Caco-2 (cell line): ENCODE measurements at places on chromosomes 3 and 15.

DNA sequence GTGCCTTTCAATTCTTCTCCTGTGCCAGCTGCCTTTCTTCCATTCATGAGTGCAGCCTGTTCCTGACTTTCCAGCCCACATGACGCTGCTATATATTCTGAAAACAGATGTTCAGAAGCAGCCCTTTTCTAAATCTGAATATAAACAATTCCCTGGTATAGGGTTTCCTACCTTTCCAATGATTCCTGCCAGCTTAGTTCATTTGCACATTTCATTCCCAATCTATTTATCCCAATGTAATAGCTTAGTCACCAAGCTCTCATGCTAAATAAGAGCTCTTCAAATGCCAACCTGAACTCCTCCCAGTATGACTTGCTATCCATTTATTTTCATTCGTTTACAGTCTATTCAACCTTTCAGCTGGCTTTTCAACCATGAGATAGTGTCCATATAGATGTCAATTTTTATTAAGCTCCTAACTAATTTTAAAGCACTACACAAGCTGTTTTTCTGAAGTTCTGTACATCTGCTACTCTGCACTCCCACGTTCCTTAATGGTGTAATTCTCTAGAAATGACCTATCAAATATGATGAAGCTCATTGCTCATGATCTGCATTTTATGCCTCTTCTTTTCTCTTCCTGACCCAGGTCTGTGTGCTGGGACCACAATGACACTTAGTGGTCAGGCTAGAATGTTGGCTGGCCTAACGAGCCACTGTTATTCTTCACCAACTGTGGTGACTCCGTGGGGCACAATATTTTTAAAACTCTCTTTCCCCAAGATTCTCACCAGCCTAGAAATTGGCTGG, 605.0 kb upstream of the TBL1XR1 start:
- H3K36me3 ChIP-seq = no peaks in the 10 kb centered on the region
- peaks cover 9% of the 10 kb centered on the region; the same call in 1 of the 2 replicates for H3K4me1 ChIP-seq
- DNase-seq = no peak
- H3K4me3 ChIP-seq = no peak overlapping the region
- no peak overlapping the region for H3K27ac ChIP-seq

- no peak for DNase-seq
- H3K4me3 ChIP-seq = no peak overlapping the region
- no peaks in the 10 kb centered on the region for H3K4me1 ChIP-seq
- no peak overlapping the region for H3K27ac ChIP-seq
Measured at GRCh38 chr3:4409415-4409814, 57.7 kb downstream of the SUMF1 start.

- no peak overlapping the region for H3K4me3 ChIP-seq
- DNase-seq = no peak
- no peak overlapping the region for H3K27ac ChIP-seq
- no peaks in the 10 kb centered on the region for H3K4me1 ChIP-seq
Measured at GRCh38 chr3:86865506-86865905, 125.4 kb downstream of the VGLL3 start.

- DNase-seq = no peak
- H3K27me3 ChIP-seq = no peaks in the 10 kb centered on the region
- H3K4me1 ChIP-seq = no peaks in the 10 kb centered on the region; the same call in 1 of the 2 replicates
- H3K4me3 ChIP-seq = no peak overlapping the region
Measured at GRCh38 chr3:192577271-192577670, 150.1 kb downstream of the FGF12 start.

DNA sequence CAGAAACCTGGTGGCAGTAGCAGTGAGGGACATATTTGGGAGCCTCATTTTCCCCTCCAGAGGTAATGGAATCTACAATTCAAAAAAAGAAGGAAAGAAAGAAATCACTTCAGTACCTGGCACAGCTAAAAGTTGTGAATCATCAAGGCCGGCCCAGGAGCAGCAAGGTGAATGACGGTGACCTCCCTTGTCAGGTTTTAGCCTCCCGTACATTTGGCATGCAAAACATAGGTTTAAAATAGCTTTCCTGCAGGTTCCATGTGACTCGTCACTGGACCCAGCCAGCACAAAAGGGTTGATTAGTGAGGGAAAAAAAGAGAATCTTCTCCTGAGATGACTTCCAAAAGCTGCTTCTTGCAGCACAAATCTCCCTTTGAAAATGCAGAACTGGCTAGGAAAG, 394.2 kb downstream of the LSAMP start:
- no peaks in the 10 kb centered on the region for H3K36me3 ChIP-seq
- H3K27ac ChIP-seq = no peak overlapping the region
- no peak overlapping the region for H3K4me3 ChIP-seq
- no peaks in the 10 kb centered on the region for H3K4me1 ChIP-seq
- H3K27me3 ChIP-seq = no peaks in the 10 kb centered on the region
